ENCODE measurements at places on chromosomes 3 and 15. TPM values are rescaled to one million over a fixed set of nuclear protein-coding genes. Genes with fewer than 3 reads are reported as not detected.

DNA sequence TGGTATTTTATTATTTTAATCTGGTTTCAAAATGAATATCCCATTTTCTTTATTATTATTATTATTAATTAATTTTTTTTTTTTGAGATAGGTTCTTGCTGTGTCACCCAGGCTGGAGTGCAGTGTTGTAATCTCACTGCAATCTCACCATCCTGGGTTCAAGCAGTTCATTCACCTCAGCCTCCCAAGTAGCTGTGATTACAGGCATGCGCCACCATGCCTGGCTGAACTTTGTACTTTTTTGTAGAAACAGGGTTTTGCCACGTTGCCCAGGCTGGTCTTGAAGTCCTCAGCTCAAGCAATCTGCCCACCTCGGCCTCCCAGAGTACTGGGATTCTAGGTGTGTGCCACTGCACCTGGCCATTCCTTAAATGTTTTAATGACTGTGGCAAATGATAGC, 28.6 kb downstream of the DAG1 start:
- H3K4me1 ChIP-seq, result peaks cover 7% of the 10 kb centered on the region
- DNase-seq, result no peak
- no peak overlapping the region for H3K27ac ChIP-seq
- no peaks in the 10 kb centered on the region for H3K27me3 ChIP-seq
- H3K4me3 ChIP-seq, result no peak overlapping the region

GRCh38 chr3:17980863-17981262, 238.4 kb upstream of the TBC1D5 start:
- no peaks in the 10 kb centered on the region for H3K36me3 ChIP-seq
- no peak overlapping the region for H3K27ac ChIP-seq
- no peaks in the 10 kb centered on the region for H3K4me1 ChIP-seq
- DNase-seq, result no peak
- no peak overlapping the region for H3K4me3 ChIP-seq
- no peaks in the 10 kb centered on the region for H3K27me3 ChIP-seq

GRCh38 chr3:143731320-143731719, 116.9 kb downstream of the SLC9A9 start:
- no peaks in the 10 kb centered on the region for H3K4me1 ChIP-seq
- no peak overlapping the region for H3K27ac ChIP-seq
- DNase-seq, result no peak
- H3K4me3 ChIP-seq, result no peak overlapping the region
- no peaks in the 10 kb centered on the region for H3K36me3 ChIP-seq
- no peaks in the 10 kb centered on the region for H3K27me3 ChIP-seq

- H3K4me1 ChIP-seq, result no peaks in the 10 kb centered on the region
- no peaks in the 10 kb centered on the region for H3K27me3 ChIP-seq
- no peak overlapping the region for H3K4me3 ChIP-seq
- H3K27ac ChIP-seq, result no peak overlapping the region
- H3K36me3 ChIP-seq, result peaks cover 4% of the 10 kb centered on the region
- no peak for DNase-seq
Observed at GRCh38 chr15:50945725-50946124, 37.2 kb downstream of the AP4E1 start.

DNA sequence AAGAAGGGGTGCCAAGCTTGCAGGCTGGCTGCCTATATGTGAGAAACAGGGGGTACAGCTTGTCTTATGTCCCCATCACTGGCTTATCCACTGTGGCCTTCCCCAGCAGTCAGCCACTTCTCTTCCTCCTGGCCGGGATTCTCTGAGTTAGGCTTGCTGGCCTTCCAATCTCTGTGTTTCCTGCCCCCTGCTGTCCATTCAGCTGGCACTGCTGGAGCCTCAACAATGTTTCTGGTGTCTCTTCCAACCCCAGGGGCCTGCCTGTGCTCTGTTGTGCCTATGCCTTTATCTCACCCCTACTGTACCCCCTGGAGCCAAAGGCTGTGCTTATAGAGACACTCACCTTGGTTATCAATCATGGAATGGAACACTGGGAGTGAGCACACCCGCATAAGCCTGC, 36.5 kb downstream of the ANAPC13 start:
- no peaks in the 10 kb centered on the region for H3K4me1 ChIP-seq
- no peak overlapping the region for H3K27ac ChIP-seq
- H3K27me3 ChIP-seq, result no peaks in the 10 kb centered on the region
- H3K4me3 ChIP-seq, result no peak overlapping the region

DNA sequence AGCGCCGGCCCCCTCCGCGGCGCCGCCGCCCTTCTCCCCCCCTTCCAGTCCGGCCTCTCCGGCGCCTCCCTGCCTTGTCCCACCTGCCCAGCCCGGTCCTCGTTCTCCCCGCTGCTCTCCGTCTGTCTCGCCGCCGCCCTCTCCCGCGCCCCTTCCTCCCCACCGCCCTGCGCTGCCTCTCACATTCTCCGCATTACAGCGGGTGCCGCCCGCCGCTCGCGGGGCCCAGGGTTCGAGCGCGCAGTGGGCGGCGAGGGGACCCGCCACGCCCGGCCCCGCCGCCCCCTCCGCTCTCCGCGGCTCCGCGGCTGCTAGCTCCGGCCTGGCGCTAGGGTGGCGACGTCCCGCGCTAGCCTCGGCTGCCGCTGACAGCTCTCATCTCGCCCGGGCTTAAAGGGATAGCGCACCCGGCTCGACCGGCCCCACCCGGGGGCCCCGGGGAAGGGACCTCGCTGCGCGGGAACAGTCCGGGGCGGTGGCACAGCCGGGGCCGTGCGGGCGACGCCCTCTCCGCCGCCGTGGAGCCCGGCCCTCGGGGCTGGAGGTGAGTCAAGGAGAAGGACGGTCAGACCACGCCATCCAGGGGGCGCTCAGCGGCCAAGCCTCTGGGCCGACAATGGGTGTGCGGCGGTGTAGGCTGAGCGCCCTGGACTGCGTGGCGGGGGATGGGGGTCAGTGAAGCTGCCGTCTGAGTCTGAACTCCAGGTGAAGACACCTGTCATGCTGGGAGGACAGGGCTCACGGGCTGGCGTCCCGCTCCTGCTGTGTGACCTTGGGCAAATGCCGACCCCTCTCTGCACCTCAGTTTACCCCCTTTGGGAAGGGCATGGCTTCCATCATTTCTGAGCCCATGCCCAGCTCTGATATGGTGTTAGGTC, 187.4 kb upstream of the LINGO1 start:
- no peaks in the 10 kb centered on the region for H3K36me3 ChIP-seq
- no peak overlapping the region for H3K4me3 ChIP-seq
- H3K27ac ChIP-seq, result no peak overlapping the region
- peaks cover 13% of the 10 kb centered on the region for H3K27me3 ChIP-seq

- no peak overlapping the region for H3K4me3 ChIP-seq
- H3K27ac ChIP-seq, result no peak overlapping the region
- H3K27me3 ChIP-seq, result no peaks in the 10 kb centered on the region
- no peak for DNase-seq
- no peaks in the 10 kb centered on the region for H3K36me3 ChIP-seq
Observed at GRCh38 chr3:152288681-152289080, 20.0 kb downstream of the MBNL1 start.

GRCh38 chr3:175179055-175179454, 319.9 kb downstream of the NAALADL2 start:
- no peak overlapping the region for H3K4me3 ChIP-seq
- H3K27ac ChIP-seq, result no peak overlapping the region
- no peak for DNase-seq
- H3K36me3 ChIP-seq, result no peaks in the 10 kb centered on the region
- H3K4me1 ChIP-seq, result no peaks in the 10 kb centered on the region
- H3K27me3 ChIP-seq, result no peaks in the 10 kb centered on the region

- no peaks in the 10 kb centered on the region for H3K4me1 ChIP-seq
- DNase-seq, result no peak
- no peaks in the 10 kb centered on the region for H3K27me3 ChIP-seq
- H3K4me3 ChIP-seq, result no peak overlapping the region
Observed at GRCh38 chr3:63043631-63044030, 168.4 kb upstream of the CADPS start.

GRCh38 chr3:157087780-157088600, 72.0 kb downstream of the CCNL1 start:
- no peaks in the 10 kb centered on the region for H3K27me3 ChIP-seq
- peak overlapping the region; percentile 36 for H3K4me3 ChIP-seq
- H3K27ac ChIP-seq, result peak overlapping the region; percentile 97
- no peaks in the 10 kb centered on the region for H3K36me3 ChIP-seq

- no peaks in the 10 kb centered on the region for H3K36me3 ChIP-seq
- DNase-seq, result no peak
- H3K27ac ChIP-seq, result no peak overlapping the region
Observed at GRCh38 chr15:65528461-65529060, 1.7 kb upstream of the HACD3 start.

GRCh38 chr3:30232142-30232541, 374.3 kb upstream of the TGFBR2 start:
- no peaks in the 10 kb centered on the region for H3K4me1 ChIP-seq
- H3K4me3 ChIP-seq, result no peak overlapping the region
- no peak for DNase-seq
- no peak overlapping the region for H3K27ac ChIP-seq
- no peaks in the 10 kb centered on the region for H3K36me3 ChIP-seq

DNA sequence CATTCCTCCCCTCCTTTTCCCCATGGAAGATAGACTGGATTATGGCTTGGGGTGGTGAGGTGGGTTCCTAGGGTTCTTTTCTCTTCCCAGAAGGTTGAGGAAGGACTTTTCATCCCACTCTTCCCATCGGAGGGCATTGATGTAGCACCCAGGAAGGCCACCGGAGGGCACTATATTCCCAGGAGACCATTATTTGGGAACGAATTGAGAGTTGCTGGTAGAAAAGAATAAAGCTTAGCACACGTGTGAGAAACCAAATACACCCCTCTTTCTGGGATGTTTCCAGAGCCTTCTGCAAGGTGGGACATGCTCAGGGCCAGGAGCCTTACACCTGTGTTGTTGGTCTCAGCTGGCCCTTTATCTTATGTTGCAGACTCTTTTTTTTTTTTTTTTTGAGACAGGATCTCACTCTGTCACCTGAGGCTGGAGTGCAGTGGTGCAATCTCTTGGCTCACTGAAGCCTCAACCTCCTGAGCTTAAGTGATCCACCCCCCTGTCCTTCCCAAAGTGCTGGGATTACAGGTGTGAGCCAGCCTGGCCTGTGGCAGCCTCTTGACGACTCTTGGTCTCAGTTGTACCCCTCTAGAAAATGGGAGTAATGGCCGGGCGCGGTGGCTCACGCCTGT, 6.3 kb upstream of the CDC25A start:
- no peak overlapping the region for H3K4me3 ChIP-seq
- no peaks in the 10 kb centered on the region for H3K4me1 ChIP-seq

DNA sequence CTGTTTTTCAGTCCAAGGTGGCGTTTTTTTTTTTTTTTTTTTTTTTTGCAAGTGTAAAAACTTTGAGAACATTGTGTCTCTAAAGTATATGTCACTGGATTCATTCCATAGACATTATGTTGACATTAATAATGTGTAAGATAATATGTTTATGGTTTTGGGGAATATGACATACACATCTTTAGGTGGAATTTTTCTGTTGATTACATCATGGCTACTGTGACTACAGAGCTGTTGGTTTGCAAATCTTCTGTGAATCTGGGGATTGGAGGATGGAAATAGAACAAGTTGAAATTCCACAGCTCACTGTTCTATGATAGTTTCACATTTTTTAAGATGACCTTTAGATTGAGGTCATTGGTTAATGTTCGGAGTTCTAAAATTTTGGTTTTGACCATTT, 24.4 kb upstream of the PLSCR2 start:
- no peak for DNase-seq
- H3K36me3 ChIP-seq, result no peaks in the 10 kb centered on the region
- H3K4me3 ChIP-seq, result no peak overlapping the region
- no peaks in the 10 kb centered on the region for H3K27me3 ChIP-seq
- H3K27ac ChIP-seq, result no peak overlapping the region
- H3K4me1 ChIP-seq, result no peaks in the 10 kb centered on the region

DNA sequence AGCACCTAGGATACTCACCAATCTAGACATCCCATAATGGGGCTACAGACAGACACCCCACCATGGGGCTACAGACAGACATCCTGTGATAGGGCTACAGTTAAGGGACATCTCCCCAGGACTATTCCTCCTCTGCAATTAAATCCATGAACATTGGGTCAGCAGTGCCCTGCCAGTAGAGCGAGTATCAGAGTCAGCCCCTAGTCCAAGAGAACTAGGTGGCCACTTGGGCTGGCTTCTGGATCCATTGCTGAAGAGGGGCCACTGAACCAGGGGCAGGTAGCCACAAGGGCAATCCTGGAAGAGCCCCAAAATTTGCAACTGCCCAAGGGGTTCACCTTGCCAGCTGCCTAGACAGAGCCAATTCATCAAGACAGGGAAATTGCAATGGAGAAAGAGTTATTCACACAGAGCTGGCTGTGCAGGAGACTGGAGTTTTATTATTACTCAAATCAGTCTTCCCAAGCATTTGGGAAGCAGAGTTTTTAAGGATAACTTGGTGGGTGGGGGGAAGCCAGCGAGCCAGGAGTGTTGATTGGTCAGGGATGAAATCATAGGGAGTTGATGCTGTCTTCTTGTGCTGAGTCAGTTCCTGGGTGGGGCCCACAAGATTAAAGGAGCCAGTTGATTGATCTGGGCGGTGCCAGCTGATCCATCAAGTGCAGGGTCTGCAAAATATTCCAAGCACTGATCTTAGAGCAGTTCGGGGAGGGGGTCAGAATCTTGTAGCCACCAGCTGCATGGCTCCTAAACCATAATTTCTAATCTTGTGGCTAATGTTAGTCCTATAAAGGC, 170.2 kb upstream of the SMAD3 start:
- DNase-seq, result no peak
- H3K36me3 ChIP-seq, result no peaks in the 10 kb centered on the region
- no peak overlapping the region for H3K27ac ChIP-seq
- no peak overlapping the region for H3K4me3 ChIP-seq
- H3K4me1 ChIP-seq, result no peaks in the 10 kb centered on the region

- no peaks in the 10 kb centered on the region for H3K4me1 ChIP-seq
- H3K27me3 ChIP-seq, result no peaks in the 10 kb centered on the region
- H3K4me3 ChIP-seq, result no peak overlapping the region
- no peak for DNase-seq
- H3K27ac ChIP-seq, result no peak overlapping the region
- no peaks in the 10 kb centered on the region for H3K36me3 ChIP-seq
Observed at GRCh38 chr15:26103002-26103404, 239.9 kb upstream of the ATP10A start.

GRCh38 chr3:35505181-35505580, 134.1 kb upstream of the ARPP21 start:
- H3K27ac ChIP-seq, result no peak overlapping the region
- no peaks in the 10 kb centered on the region for H3K27me3 ChIP-seq
- no peaks in the 10 kb centered on the region for H3K36me3 ChIP-seq
- H3K4me1 ChIP-seq, result no peaks in the 10 kb centered on the region
- DNase-seq, result no peak
- no peak overlapping the region for H3K4me3 ChIP-seq

GRCh38 chr3:172839679-172840078, 89.2 kb downstream of the ECT2 start:
- no peaks in the 10 kb centered on the region for H3K27me3 ChIP-seq
- no peak overlapping the region for H3K4me3 ChIP-seq
- DNase-seq, result no peak
- no peaks in the 10 kb centered on the region for H3K4me1 ChIP-seq
- no peak overlapping the region for H3K27ac ChIP-seq

LRRC49 gene
- total RNA-seq, result 2.9 TPM

PLCL2 gene
- total RNA-seq, result 27.8 TPM

UNC13C gene
- 17.7 TPM for total RNA-seq

PLCB2 gene
- total RNA-seq, result 33.8 TPM

EPHB3 gene
- 0.13 TPM for total RNA-seq

ISG20 gene
- 76.5 TPM for total RNA-seq

MCTP2 gene
- total RNA-seq, result 1.0 TPM

NANOGP8 gene
- not detected for total RNA-seq

CYP8B1 gene
- 0.08 TPM for total RNA-seq

TAGLN3 gene
- total RNA-seq, result not detected

ITIH1 gene
- total RNA-seq, result 0.33 TPM
